Suppressor macrophage treated with lipopolysaccharide for 4 hours (primary cell): ENCODE measurements at places on chromosomes 16 and 17.

GRCh38 chr16:85555719-85556455 lies 57.2 kb upstream of the GSE1 start:
- no peak for DNase-seq

DNA sequence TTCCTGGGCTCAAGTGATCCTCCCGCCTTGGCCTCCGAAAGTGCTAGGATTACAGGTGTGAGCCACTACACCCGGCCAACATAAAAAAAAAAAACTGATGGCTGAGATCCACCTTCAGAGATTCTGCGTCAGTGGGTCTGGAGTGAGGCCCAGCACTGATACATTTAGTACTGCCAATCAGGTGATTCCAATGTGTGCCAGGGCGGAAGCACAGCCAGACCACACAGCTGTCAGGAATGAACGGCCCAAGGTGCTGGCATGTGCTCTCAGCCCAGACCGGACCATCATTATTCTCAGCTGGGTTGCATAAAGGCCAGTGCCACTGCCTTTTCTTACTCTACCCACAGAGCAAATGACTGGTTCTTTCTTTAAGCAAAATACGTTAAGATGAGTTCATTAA lies 1.2 kb upstream of the BCO1 start:
- DNase-seq: no peak

DNA sequence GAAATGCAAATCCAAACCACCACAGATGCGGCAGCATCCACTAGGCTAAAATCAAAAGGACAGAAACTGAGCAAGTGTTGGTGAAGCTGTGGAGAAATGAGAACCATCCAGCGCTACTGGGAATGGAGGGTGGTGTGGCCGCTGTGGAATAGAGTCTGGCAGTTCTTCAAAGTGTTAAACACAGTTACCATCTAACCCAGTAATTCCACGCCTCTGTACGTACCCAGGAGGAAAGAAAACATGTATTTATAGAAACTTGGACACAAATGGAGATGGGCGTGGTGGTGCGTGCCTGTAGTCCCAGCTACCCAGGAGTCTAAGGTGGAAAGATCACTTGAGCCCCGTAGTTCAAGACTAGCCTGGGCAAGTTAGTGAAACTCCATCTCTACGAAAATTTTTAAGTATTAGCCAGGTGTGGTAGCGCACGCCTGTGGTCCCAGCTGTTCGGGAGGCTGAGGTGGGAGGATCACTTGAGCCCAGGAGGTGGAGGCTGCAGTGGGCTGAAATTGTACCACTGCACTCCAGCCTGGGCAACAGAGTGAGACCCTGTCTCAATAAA lies 11.6 kb downstream of the SLC25A10 start:
- DNase-seq: no peak

- no peak for DNase-seq
Observed at GRCh38 chr16:66266436-66267291, 99.8 kb upstream of the CDH5 start.

GRCh38 chr17:69043098-69043734 lies 17.5 kb downstream of the ABCA9 start:
- peak; percentile 47 for DNase-seq

DNA sequence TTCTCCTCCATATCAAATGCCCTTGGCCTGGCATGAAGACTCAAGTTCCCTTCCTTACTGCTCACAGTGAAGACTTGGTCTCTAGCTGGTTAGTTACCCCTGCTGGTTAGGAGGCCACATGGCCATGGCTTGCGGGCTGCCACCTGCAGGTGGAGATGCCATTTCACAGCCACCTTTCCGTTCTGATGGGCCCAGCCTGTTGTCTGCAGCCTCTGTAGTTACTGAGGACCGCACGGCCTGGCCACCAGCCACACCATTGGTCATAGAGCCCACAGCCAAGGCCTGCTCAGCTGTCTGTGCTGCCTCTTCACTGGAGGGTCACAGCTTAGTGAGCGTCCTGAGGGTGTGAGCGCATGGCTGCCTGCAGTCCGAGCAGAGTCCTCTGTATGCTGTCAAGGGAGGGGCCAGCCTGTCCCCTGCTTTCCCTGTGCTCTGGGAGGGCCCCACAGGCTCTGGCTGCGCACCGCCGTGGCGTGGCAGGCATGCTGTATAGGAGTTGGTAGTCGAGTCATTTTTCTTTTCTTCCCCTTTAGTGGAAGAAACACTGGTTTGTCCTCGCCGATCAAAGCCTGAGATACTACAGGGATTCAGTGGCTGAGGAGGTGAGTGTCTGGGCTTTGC lies 59.2 kb downstream of the PLD6 start:
- DNase-seq: no peak

GRCh38 chr17:16001226-16001897 lies 1.7 kb downstream of the TTC19 start:
- no peak for DNase-seq

- DNase-seq: no peak
Observed at GRCh38 chr16:11511328-11511727, 75.4 kb downstream of the LITAF start.

- DNase-seq: peak; percentile 71
Observed at GRCh38 chr17:55576237-55576995, 65.2 kb upstream of the SMIM36 start.

- DNase-seq: no peak
Observed at GRCh38 chr16:60681043-60681442, 1355.2 kb downstream of the CDH8 start.

GRCh38 chr16:81996664-81997509 lies 14.4 kb downstream of the SDR42E1 start:
- peak; percentile 7 for DNase-seq

DNA sequence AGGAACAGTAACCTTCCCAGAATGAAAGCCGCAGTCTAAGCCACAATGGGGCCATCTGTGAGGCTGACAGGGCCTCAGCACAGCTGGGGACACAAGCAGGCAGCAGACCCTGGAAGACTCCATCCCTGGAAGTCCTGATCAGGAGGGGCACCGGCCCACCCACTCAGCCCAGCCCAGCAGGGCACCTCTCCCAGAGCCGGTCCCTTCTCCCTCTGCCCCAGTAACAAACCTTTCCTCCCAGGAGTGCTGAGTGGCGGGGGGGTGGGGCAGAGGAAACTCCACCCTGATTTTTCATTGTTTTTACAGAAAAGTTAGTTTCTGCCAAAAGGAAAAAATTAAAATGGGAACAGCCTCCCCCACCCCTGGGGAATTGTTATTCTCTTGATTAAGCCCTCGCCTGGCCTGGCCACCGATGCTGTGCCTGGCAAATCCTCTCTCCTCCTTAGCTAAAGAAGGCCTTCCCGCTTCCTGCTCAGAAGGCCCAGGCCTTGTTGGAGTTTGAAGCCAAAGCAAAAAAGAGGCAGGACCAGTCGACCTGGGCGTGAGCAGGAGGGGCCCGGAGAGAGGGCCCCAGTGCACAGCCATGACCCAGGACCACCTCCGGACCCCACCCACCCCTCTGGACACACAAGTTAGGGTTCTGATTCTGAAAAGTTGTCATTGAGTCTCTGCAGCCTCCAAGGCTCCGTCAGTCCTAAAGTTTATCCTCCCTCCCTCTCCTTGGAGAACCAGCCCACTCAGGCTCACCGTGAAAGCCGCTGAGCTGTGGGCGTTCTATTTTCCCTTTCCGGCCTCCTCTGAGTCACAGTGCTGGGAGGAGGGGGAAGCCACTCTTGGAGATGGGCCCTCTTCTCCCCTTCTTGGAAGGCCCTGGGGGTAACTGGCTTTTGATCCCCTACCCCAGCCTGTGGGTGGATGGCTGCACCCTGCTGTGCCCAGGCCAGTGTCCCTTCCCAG lies 128.4 kb upstream of the TNRC6C start:
- peak; percentile 59 for DNase-seq

DNA sequence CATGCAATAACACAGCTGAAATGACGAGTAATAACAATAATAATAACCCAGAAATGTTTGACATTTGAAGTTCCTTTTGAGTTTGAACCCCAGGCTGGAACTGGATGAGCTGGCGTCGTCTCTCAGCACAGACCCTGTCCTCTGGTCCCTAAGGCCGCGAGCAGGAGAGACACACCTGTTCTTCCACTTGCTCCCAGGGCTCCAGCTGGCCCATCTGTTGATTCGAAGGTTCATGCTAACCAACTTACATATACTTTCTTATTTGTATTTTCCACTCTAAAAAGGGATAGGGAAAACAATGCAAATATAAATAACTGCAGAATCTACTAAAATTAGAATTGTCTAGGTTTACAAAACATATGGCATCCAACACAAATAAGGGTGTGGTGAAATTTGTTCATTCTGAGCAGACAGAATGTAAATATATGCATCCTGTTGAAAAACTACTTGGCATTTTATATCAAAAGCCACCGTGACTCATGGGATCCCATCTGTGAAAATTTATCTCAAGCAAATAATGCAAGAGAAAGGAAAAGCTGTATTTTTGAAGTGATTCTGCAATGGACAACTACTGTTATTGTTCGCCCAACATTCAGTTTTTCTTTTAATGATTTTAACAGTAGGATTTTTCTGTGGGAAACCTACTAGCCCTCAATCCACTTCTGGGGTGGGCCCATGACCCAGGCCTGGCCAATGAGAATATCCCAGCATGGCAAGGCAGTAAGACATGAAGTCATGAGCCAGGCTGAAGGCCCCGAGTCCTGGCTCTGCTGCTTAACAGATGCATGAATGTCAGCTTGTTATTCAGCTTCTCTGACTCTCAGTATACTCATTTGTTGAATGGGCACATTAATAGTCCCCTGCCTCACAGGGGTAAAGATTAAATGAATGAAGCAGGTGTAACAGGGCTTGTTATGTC lies 13.2 kb upstream of the RGS9 start:
- no peak for DNase-seq

GRCh38 chr17:72730077-72730476 lies 362.4 kb downstream of the SLC39A11 start:
- DNase-seq: peak; percentile 53

- DNase-seq: no peak
Observed at GRCh38 chr17:74326506-74326905, 480 bp downstream of the KIF19 start.

DNA sequence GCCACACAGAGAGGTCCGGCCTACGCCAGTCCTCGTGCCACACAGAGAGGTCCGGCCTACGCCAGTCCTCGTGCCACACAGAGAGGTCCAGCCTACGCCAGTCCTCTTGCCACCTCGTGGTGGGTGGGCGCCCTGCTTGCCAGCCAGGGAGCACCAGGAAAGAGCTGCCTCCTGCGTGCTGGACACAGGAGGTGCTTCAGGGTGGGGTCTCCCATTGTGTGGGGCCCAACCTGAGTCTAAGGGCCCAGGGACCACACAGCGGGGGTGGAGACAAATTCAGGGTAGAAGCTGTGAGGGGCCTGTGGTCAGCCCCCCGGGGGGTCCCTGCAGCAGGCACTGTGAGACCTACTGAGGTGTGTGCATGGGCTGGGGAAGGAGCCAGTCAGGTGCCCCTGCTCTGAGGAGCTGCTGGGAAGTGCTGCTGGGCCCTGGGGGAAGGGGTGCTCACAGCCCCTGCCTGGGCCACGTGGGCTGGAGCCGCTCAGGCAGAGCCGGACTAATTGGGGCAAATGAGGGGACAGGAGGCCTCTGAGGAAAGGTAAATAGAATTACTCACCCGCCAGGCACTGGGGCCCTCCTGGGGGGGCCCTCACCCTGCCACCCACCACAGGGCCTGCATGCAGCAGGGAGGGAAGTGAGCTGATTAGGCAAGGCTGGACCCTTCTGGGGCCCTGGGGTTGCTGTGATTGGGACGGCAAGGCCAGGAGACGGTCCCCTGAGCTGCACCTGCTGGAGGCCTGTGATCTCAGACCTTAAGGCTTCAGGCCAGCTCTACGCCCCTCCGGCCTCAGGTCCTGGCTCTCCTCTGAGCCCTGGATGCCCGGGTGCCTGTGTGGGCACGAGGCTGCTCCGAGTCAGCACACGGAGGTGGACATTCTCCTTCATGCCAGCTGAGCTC lies 11.0 kb downstream of the GCGR start:
- no peak for DNase-seq

DNA sequence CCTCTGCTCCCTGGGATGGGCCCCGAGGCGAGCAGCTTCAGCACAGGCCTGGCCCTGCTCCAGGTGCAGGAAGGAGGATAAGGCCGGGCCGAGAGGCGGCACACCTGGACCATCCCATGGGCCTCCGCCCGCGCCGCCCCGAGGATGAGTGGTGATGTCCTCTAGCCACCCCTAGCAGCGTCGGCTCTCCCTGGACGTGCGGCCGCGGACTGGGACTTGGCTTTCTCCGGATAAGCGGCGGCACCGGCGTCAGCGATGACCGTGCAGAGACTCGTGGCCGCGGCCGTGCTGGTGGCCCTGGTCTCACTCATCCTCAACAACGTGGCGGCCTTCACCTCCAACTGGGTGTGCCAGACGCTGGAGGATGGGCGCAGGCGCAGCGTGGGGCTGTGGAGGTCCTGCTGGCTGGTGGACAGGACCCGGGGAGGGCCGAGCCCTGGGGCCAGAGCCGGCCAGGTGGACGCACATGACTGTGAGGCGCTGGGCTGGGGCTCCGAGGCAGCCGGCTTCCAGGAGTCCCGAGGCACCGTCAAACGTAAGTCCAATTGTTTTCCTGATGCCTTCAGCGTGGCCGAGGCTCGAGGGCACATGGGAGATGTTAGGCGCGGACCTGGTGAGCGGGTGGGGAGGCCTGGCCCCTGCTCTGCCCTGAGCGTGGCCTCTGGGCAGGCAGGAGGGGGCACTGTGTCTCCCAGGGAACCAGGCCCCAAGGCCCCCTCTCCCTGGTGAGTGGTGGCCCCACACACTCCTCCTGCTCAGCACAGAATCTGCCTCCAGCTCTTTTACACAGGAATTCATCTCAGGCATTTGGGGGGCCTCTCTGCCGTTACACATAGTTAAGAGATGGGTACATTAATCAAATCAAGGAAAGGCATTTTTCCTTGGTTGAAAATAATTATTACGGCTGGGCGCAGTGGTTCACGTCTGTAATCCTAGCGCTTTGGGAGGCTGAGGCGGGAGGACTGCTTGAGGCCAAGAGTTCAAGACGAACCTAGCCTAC lies 855 bp downstream of the TMEM204 start:
- DNase-seq: peak; percentile 19

DNA sequence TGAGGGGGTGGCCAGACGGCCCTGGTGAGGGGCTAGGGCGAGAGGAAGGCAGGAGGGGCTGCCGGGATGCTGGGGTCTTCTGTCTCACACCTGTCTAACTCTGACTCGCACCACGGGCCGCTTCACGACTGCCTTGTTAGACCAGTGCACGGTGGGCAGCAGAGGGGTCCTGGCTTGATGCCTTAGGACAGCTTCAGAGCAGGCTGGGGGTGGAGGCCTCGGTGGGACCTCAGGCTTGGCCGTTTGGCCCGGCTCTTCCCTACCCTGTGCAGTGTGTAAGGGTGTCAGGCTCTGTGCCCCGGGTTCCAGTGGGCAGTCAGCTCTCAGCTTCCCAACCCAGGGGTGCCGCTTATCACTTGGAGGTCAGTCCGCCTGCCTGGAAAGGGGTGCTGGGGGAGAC lies 100.7 kb downstream of the OR1D5 start:
- DNase-seq: no peak

GRCh38 chr16:75614066-75614897 lies 8.8 kb downstream of the ADAT1 start:
- peak; percentile 18 for DNase-seq

DNA sequence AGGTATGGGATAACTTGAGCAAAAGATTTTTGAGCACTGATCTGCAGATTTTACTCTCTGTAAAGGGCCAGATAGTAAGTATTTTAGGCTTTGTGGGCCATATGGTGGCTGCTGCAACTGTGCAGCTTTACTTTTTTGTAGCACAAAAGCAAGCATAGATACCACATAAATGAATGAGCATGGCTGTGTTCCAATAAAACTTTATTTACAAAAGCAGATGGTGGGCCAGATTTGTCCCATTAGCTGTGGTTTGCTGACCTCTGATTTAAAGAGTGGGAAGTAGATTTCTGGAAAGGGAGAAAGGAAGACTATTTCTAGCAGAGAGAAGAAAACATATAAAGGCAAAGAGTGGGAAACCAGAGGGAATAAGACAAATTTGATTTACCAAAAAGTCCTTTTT lies 298.5 kb upstream of the HSBP1 start:
- no peak for DNase-seq

GRCh38 chr16:28937222-28937876 lies 5.6 kb downstream of the CD19 start:
- no peak for DNase-seq

GRCh38 chr17:8038954-8039610 lies at the start of gene ALOX15B:
Gene ALOX15B (plus strand): TSS chr17:8039059. CDS start chr17:8039156, 97 bp downstream.
- DNase-seq: peak; percentile 43
